ENCODE measurements at places on chromosomes 5 and 9.
A peak's percentile ranks its signal among the peaks of the same experiment; 100 is the strongest.

DNA sequence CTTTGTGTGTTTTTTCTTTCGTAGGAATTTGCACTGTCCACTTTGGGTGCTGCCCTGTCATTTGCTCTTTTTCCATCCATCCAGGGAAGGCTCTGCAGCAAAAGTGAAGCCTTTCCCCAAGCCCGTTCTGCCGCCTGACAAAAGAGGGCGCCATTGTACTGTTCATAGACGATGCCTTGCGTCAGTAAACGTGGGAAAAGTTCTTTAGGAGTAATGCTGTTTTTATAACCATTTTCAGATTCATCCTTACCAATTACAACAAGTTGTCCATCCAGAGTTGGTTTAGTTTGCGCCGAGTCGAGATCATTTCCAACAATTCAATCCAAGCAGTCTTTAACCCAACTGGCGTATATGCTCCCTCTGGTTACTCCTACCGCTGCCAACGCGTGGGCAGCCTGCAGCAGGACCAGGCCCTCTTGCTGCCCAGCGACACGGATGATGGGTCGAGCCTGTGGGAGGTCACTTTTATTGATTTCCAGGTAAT is 34.3 kb upstream of the RPS23 start:
- DNase-seq = no peak

DNA sequence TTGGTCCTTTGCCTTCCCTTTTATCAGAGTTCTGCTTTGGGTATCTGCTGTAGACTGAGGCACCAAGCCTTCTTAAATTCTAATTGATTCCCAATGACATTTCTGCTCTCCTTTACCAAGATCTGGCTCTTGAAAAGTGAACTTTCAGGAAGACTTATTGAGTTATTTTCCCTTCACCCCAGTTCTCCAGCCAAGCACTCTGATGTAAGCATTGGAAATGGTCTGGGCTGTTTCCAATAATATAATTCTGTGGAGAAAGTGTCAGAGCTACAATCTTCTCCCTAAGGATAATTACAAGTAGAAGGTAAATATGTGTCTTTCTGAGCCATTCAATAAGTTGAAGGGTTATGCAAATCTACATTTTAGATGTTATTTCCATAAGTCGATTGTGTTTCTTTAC is 30.8 kb downstream of the BTF3 start:
- DNase-seq = no peak

DNA sequence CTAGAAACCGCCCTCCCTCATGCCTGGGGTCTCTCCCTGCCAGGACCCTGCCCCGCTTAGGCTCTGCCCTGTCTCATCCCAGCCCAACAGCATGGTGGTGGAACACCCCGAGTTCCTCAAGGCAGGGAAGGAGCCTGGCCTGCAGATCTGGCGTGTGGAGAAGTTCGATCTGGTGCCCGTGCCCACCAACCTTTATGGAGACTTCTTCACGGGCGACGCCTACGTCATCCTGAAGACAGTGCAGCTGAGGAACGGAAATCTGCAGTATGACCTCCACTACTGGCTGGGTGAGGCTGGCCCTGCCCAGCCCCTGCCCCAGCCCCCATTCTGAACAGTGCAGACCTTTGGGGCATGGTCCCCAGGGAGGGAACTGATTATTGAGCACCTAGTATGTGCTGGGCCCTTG is 33.9 kb downstream of the GSN start:
- no peak for DNase-seq

DNA sequence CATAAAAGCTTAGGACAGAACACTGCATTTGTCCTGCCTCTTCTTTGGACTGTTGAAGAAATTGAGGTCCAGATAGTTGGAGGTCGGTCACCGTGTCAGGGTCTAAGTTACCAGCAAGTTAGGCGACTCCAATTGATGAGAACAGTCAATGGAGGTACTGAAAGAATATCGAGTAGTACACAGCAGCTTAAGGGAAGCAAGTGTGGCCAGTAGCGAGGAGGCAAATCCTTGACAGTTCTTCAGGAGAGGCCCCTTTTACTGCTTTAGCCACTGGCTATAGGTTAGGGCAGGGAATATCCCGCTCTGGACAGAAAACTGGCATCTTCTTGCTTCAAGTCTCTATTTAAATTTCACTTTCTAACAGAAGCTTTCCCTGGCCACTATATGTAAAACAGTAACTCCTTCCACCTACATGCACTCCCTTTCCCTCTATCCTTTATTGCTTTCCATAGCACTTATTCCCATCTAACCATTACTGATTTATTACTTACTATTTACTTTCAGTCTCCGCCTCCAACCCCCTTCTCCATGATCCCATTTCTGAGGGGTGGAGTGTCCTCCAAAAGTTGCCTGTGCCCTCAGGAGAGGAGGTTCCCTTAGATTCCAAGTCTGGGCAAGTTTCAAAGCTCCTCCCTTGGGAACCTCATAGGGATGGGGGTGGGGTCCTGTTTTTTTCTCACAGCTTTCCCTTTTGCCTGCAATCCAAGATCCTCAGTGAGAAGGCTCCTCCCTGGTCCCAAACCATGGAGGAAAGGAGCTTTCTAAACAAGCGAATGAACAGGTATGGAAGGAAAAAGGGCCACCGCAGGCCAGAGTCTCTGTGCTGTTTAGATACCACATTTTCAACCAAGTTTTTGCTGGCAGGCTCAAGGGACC is 4.1 kb upstream of the PRDM6 start:
- no peak for DNase-seq

DNA sequence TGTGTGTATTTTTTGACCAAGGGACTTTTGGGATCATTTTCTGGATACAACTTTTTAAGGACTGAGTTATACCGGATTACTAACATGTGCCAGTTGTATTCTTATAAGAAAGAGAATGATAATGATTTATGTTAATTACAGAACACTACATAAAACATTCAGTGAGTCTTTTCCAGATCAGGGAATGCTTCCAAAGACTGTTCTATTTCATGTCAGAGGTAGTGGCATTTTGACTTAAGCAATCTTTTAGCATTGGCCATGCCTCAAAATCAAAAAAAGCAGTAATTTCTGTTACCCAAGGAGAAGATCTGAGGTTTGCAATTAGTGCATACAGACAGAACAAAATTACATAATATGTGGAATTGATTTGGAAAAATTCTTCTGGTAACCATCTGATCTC is 413.0 kb upstream of the CDH9 start:
- DNase-seq = no peak

- DNase-seq = no peak
Observed at GRCh38 chr5:58412081-58412480, 47.8 kb downstream of the PLK2 start.

DNA sequence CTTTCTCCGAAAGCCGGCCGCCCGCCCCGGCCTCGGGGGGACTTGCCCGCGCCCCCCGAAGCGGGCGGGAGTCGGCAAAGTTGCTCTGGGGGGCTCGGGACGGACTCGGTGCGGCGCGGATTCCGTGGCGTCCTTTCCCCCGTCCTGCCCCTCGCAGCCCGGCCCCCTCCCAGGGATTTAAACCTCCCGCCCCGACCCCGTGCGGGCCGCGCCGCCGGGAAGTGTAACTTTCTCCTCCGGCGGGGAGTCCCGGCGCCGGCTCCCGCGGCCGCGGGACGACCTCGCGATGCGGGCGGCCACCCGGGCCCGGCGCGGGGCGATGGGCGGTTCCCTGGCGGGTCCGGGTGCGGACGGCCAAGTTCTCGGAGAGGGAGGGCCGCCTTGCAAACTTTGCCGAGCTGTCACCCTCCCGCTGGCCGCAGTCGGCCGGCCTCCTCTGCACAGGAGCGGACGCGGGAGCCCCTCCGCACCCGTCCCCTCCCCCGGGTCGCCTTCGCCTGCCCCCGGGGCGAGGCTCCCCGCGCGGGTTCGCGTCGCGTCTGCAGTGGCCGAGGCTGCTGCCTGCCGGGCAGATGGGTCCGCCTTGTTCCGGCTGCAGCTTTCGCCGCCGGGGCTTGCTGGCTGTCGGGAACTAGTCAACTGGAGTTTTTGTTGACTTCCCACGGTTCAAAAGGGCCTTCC is 732 bp downstream of the PBX3 start:
- DNase-seq = peak; percentile 2

DNA sequence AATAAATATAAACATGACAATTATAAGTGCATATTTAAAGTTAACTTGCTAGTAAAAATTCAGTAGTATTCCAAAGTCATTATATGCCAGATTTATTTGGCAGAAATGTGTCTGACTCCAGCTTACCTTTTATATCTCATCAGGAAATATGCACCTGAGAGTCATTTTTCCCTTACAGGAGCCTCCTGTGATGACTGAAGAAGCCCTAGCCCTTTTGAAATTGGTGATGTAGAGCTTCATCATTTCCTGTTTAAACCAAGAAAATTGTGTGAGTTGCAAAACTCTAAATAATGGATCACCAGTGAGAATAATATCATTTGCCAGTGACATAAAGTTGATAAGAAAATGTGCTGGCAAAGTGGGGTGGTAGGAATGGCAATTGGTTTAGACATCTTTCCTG is 42.1 kb upstream of the CTNND2 start:
- DNase-seq = no peak

DNA sequence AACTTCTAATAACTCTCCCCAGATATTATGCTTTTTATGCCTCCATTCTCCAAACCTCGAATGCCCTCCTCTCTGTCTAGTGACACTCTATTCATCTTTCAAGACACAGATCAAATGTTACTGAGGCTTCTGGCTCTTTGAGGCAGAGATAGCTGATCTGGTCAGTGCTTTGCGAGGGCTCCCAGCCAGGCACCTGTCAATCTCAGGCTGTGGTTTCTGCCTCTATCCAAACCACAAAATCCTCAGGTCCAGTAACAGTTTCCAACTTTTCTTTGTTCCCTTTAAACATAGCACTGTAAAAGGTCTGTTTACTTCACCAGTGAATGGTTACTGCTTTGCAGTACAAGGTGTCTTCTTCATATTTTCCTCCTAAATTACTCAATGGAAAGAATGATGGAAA is 11.5 kb upstream of the STK32A start:
- no peak for DNase-seq

DNA sequence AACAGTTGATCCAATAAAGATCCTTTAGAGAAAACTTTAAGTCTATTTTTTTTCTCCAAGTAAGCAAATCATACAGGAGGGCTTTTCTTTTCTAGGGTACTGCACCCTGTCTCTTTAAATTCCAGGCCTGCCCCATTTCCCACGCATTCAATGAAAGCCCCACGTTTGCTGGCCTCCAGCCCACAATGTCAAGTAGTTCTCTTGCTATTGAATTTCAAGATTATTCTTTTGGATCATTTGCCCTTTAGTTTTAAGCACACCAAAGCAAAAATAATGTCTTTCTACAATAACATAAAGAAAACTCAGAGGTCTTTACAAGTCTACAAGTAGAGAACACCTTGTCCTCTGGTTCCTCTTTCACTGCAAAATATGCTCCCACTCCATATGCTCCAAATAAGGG is 15.6 kb downstream of the MLLT3 start:
- no peak for DNase-seq

DNA sequence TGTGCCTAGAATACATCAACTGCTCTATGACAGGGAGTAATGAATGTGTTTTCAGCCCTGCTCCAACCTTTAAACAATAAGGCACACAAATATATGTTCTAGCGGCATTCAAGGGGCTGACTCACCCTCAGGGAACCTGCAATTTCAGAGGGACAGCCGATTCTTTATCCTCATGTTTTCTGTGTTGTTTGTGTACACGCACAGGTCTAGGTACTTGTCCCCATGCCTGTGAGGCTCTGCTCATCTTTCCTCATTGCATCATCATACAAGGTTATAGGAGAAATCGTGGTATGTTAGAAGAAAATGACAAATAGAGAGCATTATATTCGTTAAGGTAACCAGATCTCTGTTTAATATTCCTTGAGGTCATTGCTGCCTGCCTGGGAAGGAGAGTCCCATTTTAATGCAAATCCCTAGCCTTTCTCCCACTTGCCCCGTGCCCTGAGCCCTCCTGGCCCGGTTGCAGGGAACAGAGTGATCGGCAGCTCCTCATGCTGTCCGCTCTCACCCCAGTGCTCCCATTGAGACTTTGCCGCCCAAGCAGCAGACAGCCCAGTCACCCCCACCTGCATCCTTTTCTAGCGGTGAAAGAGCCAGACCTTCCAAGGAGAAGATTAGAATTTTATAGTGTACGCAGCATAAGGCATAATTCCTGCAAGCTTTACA is 14.6 kb downstream of the MAP1B start:
- DNase-seq = no peak

DNA sequence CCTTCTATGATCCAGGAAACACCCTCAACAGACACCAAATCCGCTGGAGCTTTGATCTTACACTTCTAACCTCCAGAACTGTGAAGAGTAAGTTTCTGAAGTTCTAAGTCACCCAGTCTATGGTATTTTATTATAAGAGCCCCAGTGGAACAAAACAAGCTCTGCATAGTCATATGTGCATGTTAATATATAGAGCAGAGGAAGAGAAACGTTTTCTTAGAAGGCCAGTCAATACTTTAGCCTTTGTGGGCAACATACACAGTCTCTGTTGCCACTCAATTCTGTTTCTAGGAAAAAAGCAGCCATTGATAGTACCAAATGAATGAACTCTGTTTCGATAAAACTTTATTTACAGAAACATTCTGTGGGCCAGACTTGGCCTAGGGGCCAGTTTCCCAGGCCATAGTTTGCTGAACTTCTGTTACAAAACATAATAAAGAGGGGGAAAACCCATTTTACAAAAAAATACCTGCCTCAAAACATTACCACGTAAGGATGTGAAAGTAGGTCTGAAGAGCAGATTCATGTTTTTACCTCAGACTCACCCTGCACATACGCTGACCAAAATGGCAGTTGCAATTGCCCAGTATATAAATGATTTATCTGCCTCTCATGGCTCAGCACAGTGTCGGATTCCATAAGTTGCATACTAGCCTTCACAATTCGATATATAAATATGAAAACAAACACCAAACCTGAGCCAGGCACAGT is 350.5 kb downstream of the SLIT3 start:
- no peak for DNase-seq

DNA sequence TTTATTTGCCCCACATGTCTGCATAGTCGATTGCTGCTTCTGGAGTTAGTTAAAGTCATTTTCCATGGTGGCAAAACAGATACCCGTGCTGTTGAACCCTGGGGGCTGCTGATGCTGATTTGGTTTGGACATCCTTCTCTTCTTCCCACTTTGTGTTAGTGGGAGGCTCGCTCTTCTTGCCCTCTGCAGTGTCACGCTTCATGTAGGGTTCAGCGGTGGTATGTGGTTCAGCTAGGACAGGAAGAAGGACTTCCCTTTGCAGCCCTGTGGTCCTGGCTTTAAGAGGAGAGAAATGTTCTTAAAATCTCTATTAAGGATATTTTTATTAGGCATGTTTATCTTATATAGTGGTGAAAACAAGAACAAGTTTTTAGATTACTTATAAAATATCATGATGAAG is 36.2 kb downstream of the SLC36A1 start:
- no peak for DNase-seq

DNA sequence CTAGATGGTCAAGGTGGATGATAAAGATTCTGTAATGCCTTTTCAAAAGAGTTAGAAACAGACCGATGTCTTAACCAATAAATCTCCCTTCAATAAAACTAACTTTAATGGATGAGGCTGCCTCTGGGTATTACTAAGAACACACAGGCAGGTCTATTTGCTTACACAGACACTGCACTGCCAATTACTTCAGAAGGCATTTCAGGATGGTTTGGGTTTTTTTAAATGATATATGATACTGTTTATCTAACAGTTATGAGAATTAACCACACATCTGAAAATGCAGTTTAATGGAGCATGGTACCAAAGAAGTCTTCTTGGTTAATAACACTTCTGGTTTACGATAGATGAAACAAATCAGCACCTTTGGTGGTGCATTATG is 367.9 kb upstream of the GRAMD2B start:
- no peak for DNase-seq

GRCh38 chr5:79202076-79202475 is 33.9 kb upstream of the JMY start:
- no peak for DNase-seq

Measured in stimulated activated CD8-positive, alpha-beta memory T cell treated with anti-CD3 and anti-CD28 coated beads, Interleukin-2, amount 100 ng/mL, for 1 hour (primary cell).